ENCODE measurements at places on chromosomes 1 and 21.

DNA sequence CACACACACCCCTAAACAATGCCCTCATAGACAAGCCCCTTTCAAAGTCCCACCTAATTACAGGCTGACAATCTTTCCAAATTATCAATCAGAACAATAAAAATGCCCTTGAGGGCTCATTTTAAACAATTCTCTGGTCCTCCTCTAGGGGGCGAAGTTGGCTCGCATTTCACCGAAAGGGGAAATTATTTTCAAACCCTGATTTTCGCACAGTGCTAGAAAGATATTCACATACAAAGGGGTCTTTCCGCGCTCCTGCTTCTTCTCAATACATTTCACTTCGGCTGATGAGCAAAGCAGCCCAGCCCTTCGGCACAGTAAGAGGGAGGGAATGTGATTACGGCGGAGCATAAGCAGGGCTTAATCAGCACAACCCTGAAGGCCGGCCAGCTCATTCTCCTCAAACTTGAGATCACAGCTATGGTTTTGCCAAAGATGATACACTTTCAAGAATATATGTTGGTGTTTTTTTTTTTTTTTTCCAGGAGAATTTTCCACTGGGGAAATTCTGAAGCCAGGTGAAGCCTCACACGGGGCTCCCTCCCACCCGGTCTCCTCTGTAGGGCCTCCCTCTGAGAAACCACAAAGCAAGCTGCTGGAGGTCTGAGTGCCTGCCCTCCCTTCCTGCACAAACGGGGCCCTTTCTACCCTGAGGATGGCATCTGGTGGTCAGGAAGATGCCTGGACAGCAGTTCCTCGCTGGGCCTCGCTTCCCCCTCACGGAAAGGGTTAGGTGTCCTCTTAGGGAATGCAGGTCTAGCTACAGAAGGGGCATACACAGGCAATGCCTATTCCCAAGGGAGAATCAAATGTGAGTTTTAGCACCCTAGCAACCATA lies 66.9 kb downstream of the GNG12 start:
- no peak for DNase-seq

DNA sequence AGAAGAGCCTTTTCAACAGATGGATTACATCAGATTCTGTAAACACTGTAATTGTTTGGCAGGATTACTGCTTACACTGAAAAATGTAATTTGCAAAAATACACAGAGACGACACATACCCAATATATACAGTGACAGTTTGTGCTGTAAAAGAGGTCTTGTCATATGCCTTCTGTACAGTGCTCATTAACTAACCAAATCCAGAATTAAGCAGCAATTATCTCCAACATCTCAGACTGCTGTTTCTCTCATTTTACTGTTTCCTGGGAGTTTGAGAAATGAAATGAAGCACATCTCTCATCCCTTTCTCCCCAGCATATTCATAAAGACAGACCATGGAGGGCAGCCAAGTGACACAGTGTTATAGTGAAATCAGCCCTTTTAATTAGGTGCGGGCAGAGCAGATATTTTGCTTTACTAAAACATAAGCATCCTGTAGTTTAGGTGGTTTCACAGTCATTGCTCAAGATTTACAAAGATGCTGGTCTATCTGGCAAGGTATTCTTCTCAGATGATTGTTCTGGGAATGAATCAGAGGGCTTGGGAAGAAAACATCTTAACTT lies 618.4 kb upstream of the USP24 start:
- no peak for DNase-seq

- no peak for DNase-seq
Observed at GRCh38 chr1:189874715-189875435, 602.8 kb downstream of the BRINP3 start.

- no peak for DNase-seq
Observed at GRCh38 chr1:7857985-7858384, 5.1 kb upstream of the UTS2 start.

DNA sequence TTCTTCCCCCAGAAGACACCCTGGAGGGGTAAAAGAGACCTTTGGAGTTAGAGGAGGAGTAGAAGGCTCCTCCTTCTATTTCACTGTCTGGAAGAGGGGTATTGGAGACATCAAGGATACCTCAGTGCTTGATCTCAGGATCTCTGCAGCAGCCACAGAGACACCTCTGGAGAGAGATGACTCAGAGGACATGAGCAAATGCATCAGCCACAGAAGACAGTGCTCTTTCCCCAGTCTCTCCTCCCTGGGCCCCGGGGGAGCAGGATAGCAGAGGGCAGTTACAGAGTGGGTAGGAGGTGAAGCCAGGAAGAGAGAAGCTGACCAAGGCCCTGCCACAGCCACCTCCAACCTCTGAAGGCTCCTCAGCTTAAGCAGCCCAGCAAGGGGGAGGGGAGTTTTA lies 15.3 kb upstream of the TEDDM1 start:
- DNase-seq: no peak

DNA sequence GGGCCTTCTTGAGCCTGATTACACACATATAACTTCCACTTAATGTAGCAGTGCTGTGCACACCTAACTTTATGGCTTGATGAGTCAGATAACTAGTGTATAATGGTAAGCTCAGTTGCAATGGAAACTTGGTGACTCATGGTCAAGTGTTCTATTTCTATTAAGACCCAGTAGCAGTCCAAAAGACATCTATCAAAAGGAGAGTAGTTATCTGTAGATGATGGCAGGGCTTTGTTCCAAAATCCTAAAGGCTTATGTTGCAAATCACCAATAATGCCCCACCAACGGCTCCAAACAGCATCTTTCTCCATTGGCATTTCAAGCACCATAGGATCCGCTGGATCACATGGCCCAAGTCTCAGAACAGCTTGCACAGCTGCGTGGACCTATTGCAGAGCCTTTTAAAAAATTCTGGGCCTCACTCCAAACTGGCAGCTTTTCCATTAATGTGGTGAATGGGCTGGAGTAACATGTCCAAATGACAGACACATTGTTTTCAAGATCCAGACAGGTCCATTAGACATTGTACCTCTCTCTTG lies 566.8 kb upstream of the USP24 start:
- no peak for DNase-seq

- peak; percentile 60 for DNase-seq
Observed at GRCh38 chr1:227792216-227793078, 23.0 kb upstream of the PRSS38 start.

All from type B pancreatic cell (in vitro differentiated cells).